B cell (primary cell): ENCODE measurements at places on chromosomes 5 and 9. TPM values are rescaled to one million over a fixed set of nuclear protein-coding genes. Genes with fewer than 3 reads are reported as not detected.
A peak's percentile ranks its signal among the peaks of the same experiment; 100 is the strongest.

GRCh38 chr9:93090091-93090655 lies 5.8 kb upstream of the CARD19 start:
- DNase-seq = no peak

DNA sequence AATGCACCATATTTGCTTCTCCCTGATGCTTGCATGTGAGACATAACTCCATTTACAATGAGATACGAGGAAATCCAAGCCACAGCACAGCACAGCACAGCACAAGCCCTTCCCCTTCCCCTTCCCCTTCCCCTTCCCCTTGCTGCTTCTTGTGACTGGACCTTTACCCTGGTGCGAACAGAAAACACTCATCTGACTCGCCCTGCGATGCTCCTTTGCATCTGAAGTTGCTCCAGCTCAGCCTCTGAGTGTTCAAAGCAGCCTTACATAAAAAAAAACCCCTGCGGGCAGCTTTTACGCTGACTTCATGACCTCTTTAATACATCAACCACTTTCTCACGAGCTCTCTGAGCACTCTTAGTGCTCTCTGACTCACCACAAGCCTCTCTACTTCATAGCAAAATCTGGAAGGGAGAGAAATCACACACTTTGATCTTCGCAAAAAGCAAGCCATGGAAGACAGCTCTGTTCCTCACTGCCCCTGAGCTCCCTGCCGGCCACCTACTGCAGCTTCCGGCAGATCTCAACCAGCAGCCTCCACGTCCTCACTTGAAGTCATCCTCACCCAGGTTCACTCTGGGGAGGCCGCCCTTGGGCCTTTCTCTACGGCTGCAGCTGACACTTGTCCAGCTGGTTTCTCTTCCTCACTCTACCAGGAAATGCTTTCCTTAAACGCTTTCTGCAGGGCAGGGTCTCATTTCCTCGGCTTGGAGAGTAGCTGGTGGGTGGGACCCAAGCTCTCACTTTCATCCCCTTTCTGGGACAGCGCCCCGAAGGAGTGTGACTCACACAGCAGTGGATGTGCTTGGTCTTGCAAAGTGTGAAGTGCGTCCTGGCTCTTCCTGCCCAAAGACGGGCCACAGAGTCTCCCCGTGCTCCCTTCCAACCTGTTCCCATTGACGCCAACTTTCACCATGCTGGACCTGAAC lies 5.3 kb downstream of the SLC34A1 start:
- no peak for DNase-seq

DNA sequence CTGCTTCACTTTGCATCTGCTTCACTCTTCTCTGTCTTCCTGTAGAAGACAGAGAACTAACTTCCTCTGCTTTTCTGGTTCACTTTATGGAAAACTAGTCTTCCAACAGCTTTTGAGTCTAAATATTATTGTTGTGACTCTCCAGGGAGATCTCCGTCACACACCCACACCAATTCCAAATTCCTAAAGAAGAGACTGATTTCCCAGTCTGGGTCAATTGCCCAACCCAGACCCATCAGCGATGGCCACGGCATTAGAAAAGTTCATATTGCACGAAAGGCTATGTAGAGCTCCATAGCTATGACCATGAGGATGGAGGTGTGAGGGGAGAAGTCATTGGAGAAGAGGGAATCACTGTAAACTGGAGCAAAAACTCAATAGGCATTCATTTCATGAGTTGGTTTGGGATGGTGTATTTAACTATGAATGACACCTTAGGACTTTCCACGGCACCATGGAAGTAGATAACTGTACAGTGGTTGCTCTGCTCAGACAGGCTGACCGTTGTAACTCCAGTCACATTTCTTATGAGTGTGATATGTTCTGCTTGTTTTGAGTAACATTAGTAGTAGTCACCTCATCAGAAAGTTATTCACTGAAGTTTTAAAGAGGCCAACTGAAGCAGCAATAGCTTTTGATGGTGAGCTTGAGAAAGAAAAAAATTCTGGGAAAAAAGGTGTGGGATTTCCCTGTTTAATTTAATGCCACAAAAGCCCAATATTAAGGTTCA lies 78.1 kb upstream of the MAMDC2 start:
- no peak for DNase-seq

DNA sequence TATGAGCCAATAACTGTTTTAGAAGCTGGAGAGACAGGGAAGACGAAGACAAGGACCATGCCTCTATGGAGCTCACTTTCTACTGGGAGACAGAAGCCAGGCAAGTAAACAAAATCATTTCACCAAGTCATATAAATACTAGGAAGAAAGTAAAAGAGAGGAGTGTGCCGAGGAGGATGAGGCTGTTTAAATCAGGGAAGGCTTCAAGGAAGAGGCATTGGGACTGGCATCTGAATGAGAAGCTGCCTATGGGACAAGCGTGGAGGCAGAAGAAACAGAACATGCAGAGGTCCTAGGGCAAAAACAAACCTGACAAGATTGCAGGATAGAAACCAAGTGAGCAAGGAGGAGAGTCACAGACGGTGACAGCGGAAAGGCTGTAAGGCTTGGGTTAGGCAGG lies 68.1 kb upstream of the CPLX2 start:
- DNase-seq = no peak

DNA sequence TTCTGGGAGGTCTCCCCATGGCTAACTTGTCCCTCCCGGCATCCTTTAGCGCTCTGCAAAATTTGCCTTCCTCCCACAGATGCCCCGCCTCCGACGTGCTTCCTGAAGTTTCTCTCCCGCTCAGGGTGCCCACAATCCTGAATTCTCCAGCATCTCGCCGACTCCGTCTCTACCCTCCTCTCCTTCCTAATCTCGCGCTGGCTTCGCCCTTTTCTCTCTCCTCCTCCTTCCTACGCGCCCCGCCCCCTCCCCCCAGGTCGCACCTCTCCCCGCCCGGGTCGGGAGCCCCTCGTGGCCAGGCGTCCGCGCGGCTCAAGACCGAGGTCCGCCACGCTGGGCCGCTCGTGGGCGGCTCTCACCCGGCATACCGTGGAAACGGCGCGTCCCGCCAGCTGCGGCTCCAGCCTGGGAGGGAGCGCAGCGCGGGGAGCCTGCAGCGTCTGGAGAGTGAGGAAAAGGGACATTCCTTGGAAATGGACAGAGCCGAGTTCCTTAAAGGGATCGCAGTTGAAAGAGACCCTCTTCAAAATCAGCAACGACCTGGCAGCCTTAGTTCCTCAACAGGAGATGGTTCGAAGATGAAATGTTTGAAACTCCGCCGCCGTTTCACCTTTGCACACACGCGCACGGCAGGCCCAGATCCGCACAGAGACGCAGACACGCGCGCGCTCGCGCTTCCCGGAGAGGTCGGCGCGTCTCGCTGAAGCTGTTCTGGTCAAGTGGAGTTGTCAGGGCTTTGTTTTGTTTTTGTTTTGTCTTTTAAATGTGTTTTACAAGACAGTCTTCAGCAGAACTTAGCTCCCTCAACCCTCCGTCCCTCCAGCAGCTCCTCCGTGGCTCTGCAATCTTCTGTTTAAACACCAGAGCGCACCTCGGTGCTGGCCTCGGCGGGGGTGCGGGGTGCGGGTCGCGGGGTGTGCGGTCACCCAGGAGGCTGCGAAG lies 5.0 kb upstream of the IRX2 start:
- no peak for DNase-seq

DNA sequence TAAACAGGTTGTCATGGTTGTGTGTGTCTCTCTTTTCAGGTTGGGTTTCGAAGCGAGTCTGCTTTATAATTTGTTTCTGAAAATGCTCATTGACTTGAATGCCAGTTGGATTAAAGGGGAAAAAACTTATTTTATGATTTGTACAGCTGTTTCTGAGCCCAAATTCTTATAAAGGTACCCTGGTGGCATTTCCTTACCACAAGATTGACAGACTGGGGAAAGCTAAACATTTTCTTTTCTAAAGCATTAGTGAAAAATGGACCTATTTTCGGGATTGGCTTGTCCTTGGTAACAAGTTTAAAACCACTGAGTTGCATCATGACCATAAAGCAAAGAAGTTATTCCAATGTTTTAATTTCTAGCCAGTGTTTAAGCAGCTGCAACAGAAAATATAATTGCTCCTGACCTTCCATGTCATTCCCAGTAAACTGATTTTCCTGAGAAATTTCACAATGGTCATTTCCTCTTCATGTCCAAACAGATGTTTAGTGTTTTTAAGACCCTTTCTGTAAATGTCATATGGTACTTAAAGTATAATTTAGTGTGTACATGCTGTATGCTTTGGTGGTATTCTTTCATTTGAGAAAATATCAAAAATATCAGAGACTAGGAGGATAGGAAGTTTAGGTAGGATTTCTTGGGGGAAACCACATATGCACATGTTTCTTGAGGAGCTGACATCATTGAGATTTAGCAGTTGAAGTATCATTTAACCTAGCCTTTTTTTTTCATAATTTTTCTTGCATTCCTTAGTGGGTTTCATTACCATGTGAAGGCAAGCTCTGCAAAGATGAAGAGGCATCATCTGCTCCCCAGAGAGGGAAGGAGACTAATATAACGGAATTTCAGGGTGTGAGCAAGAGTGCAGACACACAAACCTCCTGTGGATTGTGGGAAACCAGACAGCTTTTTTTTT lies 667.1 kb upstream of the RGMB start:
- no peak for DNase-seq

DNA sequence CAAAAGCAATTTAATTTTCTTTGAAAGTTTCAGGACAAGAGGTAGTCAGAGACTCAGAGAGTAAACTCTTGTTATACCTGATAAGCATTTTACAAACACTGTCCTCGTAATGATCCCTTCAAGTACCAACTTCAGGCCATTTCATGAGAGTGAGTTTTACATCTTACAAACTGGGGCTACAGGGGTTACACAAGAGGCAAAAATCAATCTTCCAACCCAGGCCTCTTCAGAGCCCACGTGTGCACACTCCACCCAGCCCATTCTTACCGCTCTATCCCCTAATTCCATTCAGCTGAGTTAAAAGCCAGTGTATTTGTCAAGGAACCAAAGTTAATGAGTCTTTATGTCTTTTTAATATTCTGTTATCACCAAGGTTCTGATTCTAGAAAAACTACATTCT lies 46.5 kb downstream of the PSMB7 start:
- DNase-seq = no peak

- no peak for DNase-seq
These were observed 260.7 kb upstream of the KCNN2 start for GRCh38 chr5:114101153-114101552.

- DNase-seq = no peak
These were observed 69.0 kb downstream of the SECISBP2 start for GRCh38 chr9:89387197-89387849.

GRCh38 chr5:152378730-152379129 lies 26.3 kb downstream of the NMUR2 start:
- no peak for DNase-seq

DNA sequence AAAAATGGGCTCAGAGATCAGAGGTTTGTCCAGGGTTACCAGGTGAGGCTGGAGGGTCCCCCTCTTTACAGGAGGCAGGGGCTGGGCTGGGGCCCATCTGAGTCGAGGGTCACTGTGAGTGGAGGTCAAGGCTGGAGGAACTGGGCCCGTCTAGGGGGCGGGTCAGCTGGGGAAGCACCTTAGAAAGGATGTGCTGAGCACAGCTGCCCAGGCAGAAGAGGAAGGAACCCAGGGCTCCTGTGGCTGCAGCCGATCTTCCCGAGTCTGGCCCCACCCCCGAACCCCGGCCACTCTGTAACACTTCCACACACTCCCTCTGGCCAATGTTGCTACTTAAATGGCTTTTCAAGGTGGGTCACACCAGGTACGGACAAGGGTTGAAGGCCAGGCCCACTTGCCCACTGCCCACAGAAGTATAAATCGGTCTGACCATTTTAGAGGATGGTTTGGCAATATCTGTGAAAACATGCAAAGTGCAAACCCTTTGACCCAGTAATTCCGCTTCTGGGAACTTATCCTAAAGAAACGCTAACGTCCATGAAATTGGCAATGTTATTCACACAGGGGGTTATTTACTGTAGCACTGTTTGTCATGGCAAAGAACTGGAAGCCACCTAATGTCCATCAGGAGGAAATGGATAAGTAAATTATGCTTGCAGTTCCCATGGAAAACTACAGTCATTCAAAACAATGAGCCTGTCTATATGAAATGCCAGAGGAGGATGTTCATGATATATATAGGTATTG lies 30.5 kb upstream of the EEIG1 start:
- DNase-seq = peak; percentile 48

- no peak for DNase-seq
These were observed 13.1 kb downstream of the SELENOP start for GRCh38 chr5:42798284-42799240.

DNA sequence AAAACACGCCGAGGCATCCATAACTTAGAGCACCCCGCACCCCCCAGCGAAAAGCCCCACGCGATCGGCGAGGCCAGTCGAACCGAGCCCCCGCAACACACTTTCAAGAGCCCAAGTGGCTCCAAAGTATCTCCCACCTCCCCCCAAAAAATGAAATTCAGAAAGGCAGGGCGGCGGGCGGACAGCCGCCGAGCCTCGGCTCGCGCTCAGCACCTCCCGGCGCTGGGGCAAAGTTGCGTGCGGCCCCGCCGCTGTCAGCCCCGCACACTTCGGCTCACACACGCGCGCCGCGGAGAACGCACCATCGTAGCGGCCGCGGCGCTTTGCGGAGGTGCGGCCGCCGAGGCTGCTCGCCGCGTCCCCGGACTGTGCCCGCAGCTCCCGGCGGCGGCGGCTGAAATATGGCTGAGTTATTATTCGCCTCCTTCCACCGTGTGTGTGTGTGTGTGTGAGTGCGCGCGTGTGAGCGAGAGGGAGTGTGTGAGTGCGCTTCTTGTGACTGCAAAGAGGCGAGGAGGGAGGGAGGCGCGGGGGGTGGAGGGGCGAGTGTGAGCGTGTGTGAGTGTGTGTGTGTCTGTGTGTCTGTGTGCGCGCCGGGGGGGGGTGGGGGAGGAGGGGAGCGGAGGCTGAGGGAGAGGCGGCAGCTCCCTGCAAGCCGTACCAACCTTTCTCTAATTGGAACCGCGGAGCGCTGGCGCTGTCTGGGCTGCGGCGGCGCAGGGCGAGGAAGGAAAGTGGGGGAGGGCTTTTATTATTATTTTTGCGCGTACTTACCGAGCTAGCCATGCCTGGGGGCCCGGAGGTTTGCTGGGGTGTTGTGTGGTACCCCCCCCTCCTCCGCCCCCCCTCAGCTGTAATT lies 599 bp downstream of the MLLT3 start:
- DNase-seq = peak; percentile 73

GRCh38 chr5:127031147-127031862 lies 947 bp upstream of the MARCHF3 start:
- peak; percentile 47 for DNase-seq

GRCh38 chr5:12284604-12285003 lies 380.4 kb upstream of the CTNND2 start:
- no peak for DNase-seq

GRCh38 chr9:101229606-101230005 lies 155.2 kb downstream of the BAAT start:
- DNase-seq = no peak

GRCh38 chr5:35133186-35133585 lies 85.4 kb upstream of the AGXT2 start:
- no peak for DNase-seq

RASEF gene
- polyA plus RNA-seq = not detected in 2 replicates

SPATA6L gene
- 0.09 and 0.30 TPM in 2 replicates for polyA plus RNA-seq

CDH6 gene
- polyA plus RNA-seq = not detected in 2 replicates

IFNA17 gene
- polyA plus RNA-seq = not detected in 2 replicates

FOXD4 gene
- 0.07 and 0.18 TPM in 2 replicates for polyA plus RNA-seq

PDCD1LG2 gene
- polyA plus RNA-seq = not detected in 2 replicates

NKD2 gene
- polyA plus RNA-seq = 0.12 TPM in 2 replicates

TLX3 gene
- polyA plus RNA-seq = not detected in 2 replicates

INSL4 gene
- polyA plus RNA-seq = not detected in 2 replicates

NEURL1B gene
- 0.06 and 0.09 TPM in 2 replicates for polyA plus RNA-seq

SPATA31C1 gene
- polyA plus RNA-seq = not detected in 2 replicates

SPINK6 gene
- not detected in 2 replicates for polyA plus RNA-seq

SOHLH1 gene
- polyA plus RNA-seq = not detected in 2 replicates
